Stimulated activated CD8-positive, alpha-beta memory T cell treated with anti-CD3 and anti-CD28 coated beads, Interleukin-7, amount 100 ng/mL, for 1 hour (primary cell): ENCODE measurements at places on chromosomes 2 and 18.

GRCh38 chr2:160634436-160634835 is 140.8 kb upstream of the RBMS1 start:
- no peak for DNase-seq

GRCh38 chr18:69981948-69982347 is 34.3 kb upstream of the CD226 start:
- no peak for DNase-seq

GRCh38 chr2:178882666-178883440 is 75.6 kb upstream of the TTN start:
- DNase-seq = no peak

GRCh38 chr2:8518979-8519668 is 162.7 kb upstream of the ID2 start:
- no peak for DNase-seq

GRCh38 chr2:30612371-30612770 is 165.3 kb downstream of the LCLAT1 start:
- DNase-seq = no peak

GRCh38 chr18:49813069-49813318 is 339 bp downstream of the ACAA2 start:
- DNase-seq = no peak

- no peak for DNase-seq
These were observed 28.0 kb downstream of the STEAP3 start for GRCh38 chr2:119251652-119252051.

GRCh38 chr2:36485521-36485920 is 112.4 kb downstream of the FEZ2 start:
- no peak for DNase-seq

GRCh38 chr18:72895548-72895947 is 27.8 kb upstream of the NETO1 start:
- no peak for DNase-seq

- no peak for DNase-seq
These were observed 113.9 kb downstream of the SS18 start for GRCh38 chr18:25976554-25976953.

DNA sequence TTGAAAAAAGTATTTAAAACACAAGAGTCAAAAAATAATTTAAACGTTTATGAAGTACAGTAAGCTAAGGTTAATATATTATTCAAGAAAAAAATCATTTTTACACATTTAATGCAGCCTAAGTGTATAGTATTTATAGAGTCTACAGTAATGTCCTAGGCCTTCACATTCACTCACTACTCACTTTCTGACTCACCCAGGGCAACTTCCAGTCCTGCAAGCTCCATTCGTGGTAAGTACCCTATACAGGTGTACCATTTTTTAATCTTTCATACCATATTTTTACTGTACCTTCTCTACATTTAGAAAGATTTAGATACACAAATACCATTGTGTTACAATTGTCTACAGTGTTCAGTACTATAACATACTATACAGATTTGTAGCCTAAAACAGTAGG is 20.9 kb upstream of the RPRD1A start:
- DNase-seq = no peak

DNA sequence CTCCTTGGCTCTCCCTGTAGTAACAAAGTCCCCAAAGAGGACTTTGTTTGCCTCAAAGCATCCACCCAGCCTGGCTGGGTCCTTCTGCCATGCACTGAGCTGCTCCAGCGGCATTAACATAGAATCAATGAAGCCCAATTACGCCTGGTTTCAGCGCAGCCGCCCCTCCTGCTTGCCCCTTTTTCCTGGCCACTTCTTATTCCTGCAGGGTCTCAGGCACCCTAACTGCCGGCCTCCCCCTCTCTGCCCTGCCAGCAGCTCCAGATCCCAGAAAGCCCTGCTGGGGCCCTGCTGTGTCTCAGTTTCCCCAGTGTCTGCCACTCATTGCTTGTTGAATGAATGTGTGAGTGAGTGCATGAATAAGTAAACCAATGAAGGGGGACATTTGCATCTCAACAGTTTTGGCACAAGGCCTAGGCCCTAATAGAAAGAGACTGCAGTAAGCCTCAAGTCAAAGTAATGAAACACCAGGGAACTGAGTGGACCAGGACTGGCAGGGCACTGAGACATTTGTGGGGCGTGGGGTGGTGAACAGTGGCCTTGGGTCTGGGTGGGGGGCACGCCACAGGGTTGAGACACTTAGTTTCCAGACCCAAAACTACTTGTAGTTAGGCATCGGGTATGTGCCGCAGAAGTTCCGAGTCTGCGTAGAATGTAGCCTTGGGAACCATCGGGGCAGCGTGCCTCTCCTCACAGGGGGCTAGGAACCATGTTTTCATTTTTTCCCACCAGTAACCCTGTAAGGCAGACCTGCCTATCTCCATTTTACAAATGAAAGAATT is 60.6 kb downstream of the SMAD7 start:
- no peak for DNase-seq

GRCh38 chr2:163467251-163467630 is 268.6 kb downstream of the FIGN start:
- no peak for DNase-seq

- DNase-seq = no peak
These were observed 37.3 kb upstream of the CREB1 start for GRCh38 chr2:207492461-207492860.

- no peak for DNase-seq
These were observed 8.6 kb upstream of the PLEKHM3 start for GRCh38 chr2:208033701-208034502.

GRCh38 chr18:50726960-50727589 is 92.7 kb downstream of the MRO start:
- no peak for DNase-seq

DNA sequence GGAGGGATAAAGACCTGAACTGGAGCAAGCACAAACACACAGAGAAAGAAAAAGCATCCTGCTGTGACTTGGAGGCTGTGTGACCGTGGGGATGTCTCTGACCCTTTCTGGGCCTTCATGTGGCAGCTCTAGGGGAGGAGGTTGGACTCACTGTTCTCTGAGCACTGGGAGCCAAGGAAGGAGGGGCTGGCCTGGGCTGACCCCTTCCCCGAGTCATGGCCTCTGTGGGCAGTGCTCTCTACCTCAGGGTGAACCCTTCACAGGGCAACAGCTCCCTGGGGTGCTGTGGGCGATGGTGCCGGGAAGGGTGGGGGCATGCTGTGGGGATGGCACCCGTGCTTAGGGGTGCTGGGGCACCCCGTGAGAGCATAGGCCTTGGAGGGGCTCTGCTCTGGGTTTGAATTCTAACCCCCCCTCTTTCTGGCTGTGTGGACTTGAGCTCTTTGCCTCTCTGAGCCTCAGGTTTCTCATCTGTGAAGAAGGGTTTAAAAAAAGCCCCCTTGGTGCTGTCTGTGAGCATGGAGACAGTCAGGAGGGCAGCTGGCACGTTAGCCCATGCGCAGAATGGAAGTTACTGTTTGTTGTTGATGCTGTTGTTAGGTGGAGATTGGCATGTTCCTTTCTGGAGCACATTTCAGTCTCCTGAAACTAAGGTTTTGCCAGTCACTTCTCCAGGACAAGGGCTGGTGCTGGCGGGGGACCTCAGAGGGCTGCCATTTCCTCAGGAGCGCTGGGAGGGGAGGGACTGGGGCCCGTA is 700 bp downstream of the TOGARAM2 start:
- no peak for DNase-seq

- no peak for DNase-seq
These were observed 4.9 kb downstream of the KLHL30 start for GRCh38 chr2:238143239-238143951.

- DNase-seq = no peak
These were observed 338.2 kb downstream of the EIPR1 start for GRCh38 chr2:3039188-3040065.

- no peak for DNase-seq
These were observed 4.2 kb upstream of the PAX8 start for GRCh38 chr2:113282747-113283533.

DNA sequence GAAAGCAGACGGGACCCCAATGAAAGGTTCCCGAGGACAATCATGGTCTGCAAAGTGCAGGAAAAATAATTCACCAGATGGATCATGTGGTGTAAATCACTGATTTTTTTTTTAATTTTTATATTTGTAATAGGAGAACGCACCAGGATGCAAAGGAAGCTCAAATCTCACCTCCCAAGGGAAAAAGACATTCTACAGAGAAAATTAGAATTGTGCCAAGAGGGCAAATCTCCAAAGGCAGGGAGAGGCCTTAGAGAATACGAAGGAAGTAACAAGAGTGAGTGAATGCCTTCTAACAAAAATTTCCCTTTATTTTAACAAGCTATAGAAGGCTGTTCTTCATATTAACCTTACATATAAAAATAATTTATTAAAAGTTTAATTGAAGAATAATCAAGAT is 90.9 kb downstream of the ANKRD44 start:
- no peak for DNase-seq

DNA sequence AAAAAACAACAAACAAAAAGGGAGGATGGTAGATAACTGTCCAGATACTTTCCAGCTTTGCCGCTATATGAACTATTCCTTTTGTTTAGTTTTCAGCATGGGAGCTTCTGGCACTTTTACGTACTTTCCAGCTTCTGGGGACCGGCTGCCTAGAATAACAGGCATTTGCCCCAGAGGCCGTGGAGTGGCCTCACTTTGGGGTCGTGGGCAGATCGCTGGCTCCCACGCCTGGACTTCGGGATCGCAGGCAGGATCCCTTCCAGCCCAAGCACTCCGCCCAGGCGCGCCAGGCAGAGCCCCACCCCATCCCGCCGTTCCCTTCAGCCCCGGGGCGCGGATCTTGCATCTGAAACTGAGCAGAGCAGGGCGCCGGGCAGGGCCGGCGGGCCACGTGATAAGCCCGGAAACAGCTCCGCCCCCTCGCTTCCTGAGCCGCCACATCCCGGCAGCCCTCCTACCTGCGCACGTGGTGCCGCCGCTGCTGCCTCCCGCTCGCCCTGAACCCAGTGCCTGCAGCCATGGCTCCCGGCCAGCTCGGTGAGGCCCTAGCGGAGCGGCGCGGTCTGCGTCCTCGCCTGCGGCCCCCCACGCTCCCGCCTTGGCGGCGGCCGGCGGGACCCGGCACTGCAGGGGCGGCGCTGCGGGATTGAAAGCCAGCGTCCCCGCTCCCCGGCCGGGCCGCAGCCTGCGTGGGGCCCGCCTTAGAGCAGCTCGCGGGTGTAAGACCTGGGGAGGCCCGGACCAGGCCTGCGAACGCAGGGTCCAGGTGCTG is at the start of gene ATIC:
Gene ATIC, plus strand, starts transcription at position 435 of the 772 bp plus-strand sequence. Its CDS starts 84 bp downstream, at position 519.
- DNase-seq = peak; percentile 78

DNA sequence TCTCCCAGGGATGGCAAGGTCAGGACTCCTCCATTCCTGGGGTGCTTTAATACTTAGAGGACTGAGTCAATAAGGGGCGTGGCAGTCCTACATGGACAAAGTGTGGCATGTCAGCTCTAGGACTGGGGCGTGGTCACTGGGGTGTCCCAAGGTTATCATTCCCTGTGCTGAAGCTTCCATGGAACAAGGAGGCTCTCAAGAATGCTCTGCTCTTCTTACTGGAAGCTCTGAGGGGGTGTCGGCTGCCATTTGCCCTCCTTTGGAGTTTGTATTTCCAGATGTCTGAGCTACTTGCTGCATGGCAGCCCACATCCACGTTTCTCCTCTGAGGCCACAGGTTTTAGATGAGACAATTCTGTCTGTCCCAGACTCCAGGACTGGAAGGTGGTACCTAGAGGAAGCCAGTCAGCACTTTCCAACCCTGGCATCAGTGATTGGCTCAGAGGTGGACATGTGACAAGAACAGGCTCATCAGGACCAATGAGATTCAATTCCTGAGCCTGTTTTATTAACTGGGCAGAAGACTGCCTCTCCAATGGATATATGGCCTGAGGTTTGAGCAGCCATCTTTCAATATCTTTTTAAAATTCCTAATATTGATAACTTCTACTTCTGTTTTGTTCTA is 128.9 kb upstream of the ARL4C start:
- no peak for DNase-seq

DNA sequence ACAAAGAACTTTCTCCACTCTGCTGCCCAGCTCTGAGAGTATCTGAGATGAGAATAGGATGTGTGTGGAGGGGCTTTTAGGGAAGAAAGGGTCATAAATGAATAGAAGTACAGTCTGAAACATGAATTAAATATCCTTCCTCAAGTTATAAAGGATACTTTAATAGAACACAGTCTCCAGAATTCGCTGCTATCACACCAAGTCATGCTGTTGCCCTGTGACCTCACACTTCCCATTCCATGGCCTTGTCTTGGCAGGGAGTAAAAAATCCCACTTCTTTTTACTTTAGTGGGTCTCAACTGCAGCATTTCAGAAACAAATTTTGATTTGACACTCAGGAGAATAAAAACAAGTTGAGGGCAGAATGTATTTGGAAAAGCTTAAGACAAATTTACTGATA is 3.8 kb upstream of the RPE start:
- DNase-seq = no peak

DNA sequence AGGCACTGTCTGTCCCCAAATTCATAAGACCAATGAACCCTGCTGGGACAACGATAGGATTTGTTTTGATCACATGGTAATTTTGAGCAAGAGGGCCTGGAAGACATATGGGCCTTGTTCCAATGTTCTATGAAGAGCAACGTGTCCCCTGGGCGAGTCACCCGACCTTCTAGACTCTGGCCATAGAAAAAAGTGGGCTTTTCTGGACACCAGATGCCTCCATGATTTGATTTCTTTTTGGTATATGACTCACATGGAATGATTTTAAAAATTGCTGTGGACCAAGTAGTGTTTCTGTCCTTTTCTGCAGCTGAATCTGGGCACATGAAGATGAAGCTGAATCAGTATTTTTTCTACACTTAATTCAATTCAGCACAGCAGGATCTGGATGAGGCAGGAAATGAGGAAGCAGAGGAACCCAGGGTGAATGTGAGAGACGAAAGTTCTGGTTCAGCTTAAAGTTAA is 104.9 kb downstream of the CDC42EP3 start:
- DNase-seq = no peak

GRCh38 chr2:23537991-23538390 is 153.0 kb downstream of the KLHL29 start:
- DNase-seq = no peak

- DNase-seq = no peak
These were observed 27.6 kb upstream of the MYO1B start for GRCh38 chr2:191217580-191217979.

- peak; percentile 43 for DNase-seq
These were observed 810 bp upstream of the RBFA start for GRCh38 chr18:80033181-80034067.

GRCh38 chr2:120862201-120863060 is 126.8 kb downstream of the GLI2 start:
- no peak for DNase-seq

DNA sequence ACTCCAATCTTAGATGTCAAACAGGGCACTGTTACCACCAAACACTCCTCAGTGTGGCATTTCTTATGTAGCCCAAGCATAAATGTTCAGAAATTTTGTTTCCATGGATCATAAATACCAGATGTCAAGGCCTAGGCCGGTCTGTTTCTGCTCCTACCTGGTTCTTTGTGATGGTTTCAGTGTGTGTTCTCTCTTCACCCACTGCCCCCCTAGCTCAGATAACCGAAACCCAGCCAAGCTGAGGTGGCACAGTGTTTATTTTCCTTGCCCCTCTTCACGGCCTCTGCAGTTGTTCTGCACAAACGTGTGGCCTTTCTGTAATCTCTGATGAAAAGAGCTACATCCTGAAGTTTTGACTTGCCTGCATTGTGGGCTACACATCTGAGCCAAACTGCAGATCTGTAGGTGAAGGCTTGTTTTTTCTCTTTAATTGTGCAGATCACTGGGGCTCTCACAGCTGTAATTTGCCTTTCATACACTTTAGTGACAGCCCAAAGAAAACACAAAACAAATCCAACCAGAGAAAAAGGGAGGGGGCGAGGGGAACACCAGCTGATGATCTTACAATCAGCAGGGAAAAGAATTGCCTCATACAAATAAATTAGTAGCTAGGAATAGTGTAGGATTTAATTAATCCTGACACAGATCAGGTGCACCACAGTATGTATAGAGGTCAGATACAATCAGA is 99.1 kb downstream of the NRP2 start:
- no peak for DNase-seq
